ENCODE measurements at places on chromosomes 6 and 20.

DNA sequence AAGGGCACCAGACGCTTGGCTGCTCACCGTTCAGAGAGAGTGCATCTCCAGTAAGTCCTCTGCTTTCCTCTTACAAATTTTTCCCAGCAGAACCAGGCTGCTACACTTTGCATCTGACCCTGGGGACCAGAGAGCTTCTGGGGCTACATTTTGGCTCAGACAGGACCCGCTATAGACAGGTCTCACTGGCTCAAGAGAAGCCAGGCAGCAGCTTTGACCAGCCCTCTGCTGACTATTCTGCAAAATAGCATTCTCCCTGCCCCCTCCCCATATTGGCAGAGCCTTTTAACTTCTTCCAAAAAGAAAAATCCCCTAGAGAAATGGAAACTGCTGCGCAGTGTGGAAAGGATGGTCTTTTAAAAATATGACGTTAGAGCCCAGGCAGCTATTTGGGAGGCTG, 37.2 kb downstream of the CPXM1 start:
- DNase-seq, result no peak

DNA sequence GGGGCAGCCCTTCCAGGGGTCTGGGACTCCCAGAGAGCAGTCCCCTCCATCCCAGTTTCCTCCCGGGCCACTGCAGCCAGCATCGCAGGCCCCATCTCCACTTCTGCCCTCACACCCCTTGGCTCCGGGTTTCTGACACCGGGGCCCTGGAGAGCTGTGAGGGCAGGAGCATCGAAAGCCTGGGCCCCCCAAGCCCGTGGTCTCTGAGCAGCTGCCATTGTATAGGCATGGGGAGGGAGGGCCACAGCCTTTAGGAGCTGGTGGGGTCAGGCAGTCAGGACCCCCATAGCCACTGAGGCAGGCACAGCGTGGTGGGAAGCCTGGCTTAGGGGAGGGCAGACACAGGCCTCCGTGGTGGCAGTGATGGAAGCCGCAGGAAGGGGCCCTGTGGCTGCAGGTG, 9.7 kb upstream of the GPSM3 start:
- no peak for DNase-seq

- DNase-seq, result no peak
These were observed 92.1 kb upstream of the FAM184A start for GRCh38 chr6:119170447-119171087.

GRCh38 chr6:32973144-32974015, 5.0 kb downstream of the BRD2 start:
- peak; percentile 61 for DNase-seq

GRCh38 chr20:9616833-9617461, 102.6 kb downstream of the LAMP5 start:
- peak; percentile 25 for DNase-seq

DNA sequence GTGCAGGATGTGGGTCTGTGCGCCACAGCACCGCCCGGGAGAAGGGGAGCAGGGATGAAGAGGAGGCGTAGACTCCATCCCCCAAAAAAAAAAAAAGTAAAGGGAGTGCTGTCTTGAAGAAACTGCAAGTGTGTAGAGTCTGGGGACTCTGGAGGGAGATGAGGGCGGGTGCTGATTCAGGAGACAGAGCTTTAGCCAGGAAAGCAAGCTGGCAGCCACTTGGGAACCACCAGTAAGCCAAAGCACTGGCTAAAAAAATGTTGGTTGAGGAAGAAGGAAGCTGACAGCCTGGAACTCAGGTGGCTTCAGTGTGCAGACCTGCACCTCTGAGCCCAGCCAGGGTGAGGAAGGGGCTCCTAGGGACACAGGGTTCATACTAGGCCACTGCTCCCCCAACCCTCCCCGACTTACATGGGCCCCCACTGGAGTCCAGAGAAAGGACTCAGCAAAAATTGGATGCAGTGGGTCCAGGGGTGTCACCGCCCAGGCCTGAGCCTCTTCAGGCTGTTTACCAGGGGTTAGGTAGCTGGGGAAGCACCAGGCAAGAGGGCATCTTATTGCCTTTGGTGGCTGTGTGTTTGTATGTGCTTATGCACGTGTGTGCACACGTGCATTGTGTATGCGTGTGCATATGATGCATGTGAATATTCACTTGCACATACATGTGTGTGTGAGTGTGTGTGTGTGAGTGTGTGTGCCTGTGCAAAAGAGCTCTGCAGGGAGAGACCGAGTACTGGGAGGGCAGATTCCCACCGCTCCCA, 153.5 kb upstream of the MLN start:
- DNase-seq, result no peak

GRCh38 chr6:4401408-4402368, 266.3 kb upstream of the ECI2 start:
- no peak for DNase-seq

- DNase-seq, result no peak
These were observed 14.9 kb downstream of the TREML2 start for GRCh38 chr6:41186031-41186562.

DNA sequence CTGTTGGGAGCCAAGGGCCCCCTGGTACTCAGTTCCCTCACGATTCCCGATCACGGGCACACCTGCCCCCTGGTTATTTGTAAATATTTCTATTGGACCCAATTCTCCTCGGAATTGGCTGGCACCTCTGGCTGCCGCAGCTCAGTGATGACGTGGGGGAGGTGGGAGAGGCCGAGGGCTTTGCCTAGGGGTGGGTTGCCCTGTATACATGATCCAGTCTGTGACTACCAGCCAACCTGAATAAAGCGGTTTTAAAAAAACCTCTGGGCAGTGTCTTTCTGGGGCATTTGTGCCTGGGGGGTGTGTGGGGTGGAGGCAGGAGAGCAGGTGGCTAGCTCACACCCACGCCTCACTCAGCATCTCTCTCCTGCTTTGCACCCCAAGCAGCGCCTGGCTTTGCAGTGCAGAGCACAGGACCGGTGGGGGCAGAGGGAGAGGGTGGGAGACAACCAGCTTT, 42.2 kb downstream of the VSTM2L start:
- no peak for DNase-seq

GRCh38 chr20:62149532-62150309, 6.2 kb downstream of the SS18L1 start:
- no peak for DNase-seq

DNA sequence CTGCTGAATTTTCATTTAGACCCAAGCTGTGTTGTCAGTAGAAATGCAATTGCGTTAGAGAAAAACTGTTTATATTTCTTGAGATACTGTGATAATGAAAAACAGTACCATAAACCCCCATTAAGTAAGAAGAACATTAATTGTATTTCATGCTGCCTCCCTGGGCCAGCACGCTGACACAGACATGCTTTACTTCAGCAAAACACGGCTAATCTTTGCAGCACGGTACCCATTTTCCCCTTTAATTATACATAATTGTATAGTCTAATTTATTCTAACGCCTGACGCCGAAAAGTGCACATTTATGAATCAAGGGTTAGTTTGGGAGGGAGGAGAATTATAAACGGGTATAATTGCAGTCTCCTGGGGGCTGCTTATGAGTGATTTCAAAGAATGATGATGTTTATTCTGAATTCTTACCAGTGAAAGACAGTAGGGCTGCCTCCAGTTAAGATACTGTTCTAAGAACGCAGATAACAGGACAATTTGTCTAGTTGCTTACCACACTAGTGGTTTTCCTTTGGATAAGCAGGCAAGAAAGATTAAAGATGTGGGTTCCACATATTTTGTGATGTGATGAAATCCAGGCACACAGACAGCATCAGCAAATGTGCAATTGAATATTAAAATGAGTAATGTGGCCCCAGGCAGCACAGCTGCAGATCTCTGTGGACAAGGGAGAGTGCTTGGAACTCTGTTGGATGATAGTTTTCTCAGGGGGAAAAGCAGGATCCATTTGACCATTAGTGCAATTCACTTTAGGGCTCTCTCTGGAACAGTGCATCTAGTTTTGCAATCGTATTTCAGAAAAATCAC, 4.7 kb upstream of the SULF2 start:
- no peak for DNase-seq

- no peak for DNase-seq
These were observed 8.4 kb upstream of the SNX14 start for GRCh38 chr6:85602100-85602499.

DNA sequence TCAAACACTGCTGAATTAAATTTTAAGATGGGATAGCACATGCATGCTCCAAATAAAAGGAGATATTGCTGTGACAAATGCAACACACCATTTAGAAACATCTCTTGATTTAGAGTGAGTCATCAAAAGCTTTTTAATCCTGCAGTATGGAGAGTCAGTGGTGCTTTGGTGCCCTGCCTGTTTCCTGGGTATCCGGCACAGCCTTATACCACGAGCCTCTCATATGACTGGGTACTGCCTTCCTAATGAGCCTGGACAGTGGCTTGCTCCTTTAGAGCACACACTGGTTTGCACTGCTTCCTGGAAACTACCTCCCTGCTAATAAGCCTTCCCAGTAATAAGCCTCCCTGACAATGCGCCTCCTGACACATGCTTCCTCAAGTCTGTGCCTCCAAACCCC, 65.3 kb upstream of the KCNK16 start:
- DNase-seq, result no peak

DNA sequence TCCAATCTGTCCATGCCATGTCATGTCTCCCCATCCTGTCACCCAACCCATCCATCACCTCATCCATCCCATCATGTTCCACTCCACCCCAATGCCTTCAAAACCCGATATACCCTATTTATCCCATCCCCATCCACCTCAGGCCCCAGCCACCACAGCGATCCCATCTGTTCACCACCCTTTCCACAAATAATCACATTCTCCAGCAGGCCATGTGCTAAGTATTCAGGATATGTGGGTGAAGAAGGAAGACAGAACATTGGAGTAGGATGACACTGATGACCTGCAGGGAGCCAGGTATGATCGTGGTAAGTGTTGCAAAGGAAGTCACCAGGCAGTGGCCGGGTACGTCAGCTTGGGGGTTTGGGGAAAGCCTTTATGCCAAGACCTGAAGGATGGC, 48.8 kb downstream of the NPEPL1 start:
- DNase-seq, result no peak

DNA sequence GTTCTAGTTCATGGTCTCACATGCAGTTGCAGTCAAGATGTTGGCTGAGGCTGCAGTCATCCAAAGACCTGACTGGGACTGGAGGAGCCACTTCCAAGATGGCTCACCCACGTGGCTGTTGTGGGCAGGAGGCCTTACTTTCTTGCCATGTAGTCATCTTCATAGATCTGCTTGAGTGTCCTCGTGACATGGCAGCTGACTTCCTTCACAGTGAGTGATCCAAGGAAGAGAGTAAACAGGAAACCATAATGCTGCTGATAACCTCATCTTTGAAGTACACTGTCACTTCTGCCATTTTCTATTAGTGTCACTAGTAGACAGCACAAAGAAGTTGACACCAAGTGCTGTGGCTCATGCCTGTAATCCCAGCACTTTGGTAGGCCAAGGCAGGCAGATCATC, 40.1 kb upstream of the AKIRIN2 start:
- no peak for DNase-seq

DNA sequence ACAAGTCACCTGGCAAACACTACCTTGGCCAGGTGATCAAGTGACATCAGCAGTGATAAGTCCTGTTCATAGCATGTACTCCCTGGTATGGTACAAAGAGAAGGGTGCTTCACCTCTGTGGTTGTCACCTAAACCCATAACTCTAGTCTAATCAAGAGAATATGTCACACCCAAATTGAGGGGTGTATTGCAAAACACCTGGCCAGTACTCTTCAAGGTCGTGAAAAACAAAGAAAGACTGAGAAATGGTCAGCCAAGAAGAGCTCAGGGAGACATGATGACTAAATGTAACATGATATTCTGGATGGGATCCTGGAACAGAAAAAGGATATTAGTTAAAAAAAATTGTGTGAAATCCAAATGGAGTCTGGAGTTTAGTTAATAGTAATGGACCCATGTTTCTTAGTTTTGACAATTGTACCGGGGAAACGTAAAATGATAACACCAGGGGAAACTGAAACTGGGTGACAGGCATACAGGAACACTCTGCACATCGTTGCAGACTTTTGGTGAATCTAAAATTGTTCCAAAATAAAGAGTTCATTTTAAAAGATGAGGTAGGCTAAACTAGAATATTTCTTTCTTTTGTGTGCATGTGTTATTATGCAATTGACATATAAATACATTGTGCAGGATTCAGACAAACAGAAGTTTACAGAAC, 262.0 kb downstream of the CDC5L start:
- no peak for DNase-seq

DNA sequence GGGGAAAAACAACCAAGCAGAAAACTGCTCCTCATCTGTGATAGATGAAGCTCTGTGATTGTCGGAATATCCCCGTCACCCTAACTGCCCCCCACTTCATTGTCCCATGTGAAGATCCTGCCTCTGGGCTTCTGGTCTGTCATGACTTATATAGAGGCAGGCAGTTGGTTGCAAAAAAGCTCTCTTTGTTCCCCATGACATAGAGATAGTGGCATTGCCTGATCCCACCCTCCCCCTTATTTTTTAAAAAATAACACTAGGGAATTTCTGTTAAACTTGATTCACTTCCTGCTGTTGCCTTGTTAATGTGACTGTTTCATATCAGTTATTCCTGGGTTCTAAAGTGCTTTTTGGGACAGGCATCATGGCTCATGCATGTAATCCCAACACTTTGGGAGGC, 203.1 kb downstream of the JARID2 start:
- no peak for DNase-seq

- no peak for DNase-seq
These were observed 82.2 kb downstream of the TRERF1 start for GRCh38 chr6:42369568-42369967.

- DNase-seq, result no peak
These were observed 667 bp downstream of the CAP2 start for GRCh38 chr6:17393892-17394631.

- DNase-seq, result no peak
These were observed 12.7 kb upstream of the APMAP start for GRCh38 chr20:25005220-25005619.

- DNase-seq, result no peak
These were observed 120.9 kb upstream of the SUPT3H start for GRCh38 chr6:45498591-45498990.

GRCh38 chr20:11296221-11296620, 621.5 kb upstream of the BTBD3 start:
- DNase-seq, result no peak

DNA sequence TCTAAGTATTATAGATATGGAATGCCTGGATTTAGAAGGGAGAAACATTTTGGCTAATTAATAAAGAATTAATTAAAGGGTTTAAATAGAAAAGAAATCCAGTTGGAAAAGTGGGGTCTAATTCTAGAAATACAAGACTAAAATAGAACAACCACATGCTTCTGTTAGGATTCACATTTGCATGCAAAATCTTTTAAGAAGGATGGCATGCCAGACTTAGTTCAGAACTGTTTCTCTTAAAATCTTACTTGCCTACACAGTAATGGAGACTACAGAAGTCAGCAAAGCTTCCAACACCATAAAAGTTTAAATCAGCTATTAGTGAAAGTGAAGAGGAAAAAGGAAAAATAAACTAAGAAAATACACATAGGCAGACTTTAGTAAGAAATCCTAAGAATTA, 32.7 kb upstream of the KATNA1 start:
- DNase-seq, result no peak

- no peak for DNase-seq
These were observed 133.3 kb upstream of the ARMC2 start for GRCh38 chr6:108714766-108715414.

- DNase-seq, result no peak
These were observed 452.1 kb upstream of the PLCB4 start for GRCh38 chr20:8616792-8617191.

Measured in activated CD8-positive, alpha-beta memory T cell treated with anti-CD3 and anti-CD28 coated beads, Interleukin-2, amount 50 U/mL, for 4 hours (primary cell).